Thyroid gland (tissue), 4 donors: ENCODE measurements at places on chromosomes 13 and 19. TPM values are rescaled to one million over a fixed set of nuclear protein-coding genes. Genes with fewer than 3 reads are reported as not detected.

DNA sequence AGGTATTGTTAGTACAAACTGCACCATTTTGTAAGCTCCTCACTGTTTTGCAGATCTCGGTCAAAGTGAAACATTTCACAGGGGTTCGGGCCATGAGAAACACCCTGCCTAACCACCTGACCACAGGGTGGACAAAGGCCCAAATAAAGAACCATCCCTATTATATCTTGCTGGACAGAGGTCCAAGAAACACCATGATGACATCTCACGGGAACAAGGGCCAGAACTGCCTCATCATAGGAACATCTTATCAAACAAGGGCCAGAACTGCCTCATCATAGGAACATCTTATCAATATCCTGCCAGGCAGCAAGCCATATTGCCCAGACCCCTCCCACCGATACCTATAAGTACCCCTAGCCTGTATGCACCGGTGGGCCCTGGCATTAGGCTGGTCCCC is 99.7 kb downstream of the PCDH9 start:
- DNase-seq = no peak
- H3K36me3 ChIP-seq = no peaks in the 10 kb centered on the region
- no peaks in the 10 kb centered on the region for H3K4me1 ChIP-seq
- H3K27me3 ChIP-seq = no peaks in the 10 kb centered on the region

- no peak overlapping the region for H3K4me3 ChIP-seq
- no peak overlapping the region for H3K27ac ChIP-seq
Observed at GRCh38 chr19:16370641-16371391, 46.2 kb downstream of the KLF2 start.

DNA sequence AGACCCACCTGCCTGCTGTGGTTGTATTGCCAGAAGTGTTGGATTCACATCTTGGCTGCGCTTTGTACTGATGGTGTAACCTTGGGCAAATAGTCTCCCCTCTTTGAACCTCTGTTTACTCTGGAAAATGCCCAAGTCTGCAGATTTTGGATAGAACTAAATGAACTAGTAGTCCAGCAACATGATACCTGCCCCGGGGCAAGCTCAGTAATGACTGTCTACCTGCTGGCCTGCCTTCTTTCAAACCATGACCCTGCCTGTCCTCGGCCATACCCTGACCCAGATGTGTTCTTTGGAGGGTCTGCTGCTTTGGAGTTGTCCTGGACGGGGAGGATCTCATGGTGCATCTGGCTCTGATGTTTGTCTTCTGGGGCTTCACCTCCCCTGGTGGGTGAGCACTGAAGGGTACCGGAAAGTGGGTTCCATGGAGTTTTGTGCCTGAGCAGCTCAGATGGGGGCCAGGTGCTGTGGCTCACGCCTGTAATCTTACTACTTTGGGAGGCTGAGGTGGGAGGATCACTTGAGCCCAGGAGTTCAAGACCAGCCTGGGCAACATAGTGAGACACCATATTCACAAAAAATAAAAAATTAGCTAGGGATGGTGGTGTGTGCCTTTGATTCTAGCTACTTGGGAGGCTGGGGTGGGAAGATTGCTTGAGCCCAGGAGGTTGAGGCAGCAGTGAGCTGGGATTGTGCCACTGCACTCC is 59.5 kb downstream of the TNFRSF19 start:
- no peaks in the 10 kb centered on the region for H3K36me3 ChIP-seq
- H3K27me3 ChIP-seq = no peaks in the 10 kb centered on the region
- peaks cover 15% of the 10 kb centered on the region for H3K4me1 ChIP-seq
- no peak overlapping the region for H3K4me3 ChIP-seq
- H3K27ac ChIP-seq = no peak overlapping the region

GRCh38 chr13:51865838-51866237 is 4.1 kb downstream of the CCDC70 start:
- H3K4me3 ChIP-seq = no peak overlapping the region
- no peak overlapping the region for H3K27ac ChIP-seq
- no peak for DNase-seq
- no peaks in the 10 kb centered on the region for H3K36me3 ChIP-seq

DNA sequence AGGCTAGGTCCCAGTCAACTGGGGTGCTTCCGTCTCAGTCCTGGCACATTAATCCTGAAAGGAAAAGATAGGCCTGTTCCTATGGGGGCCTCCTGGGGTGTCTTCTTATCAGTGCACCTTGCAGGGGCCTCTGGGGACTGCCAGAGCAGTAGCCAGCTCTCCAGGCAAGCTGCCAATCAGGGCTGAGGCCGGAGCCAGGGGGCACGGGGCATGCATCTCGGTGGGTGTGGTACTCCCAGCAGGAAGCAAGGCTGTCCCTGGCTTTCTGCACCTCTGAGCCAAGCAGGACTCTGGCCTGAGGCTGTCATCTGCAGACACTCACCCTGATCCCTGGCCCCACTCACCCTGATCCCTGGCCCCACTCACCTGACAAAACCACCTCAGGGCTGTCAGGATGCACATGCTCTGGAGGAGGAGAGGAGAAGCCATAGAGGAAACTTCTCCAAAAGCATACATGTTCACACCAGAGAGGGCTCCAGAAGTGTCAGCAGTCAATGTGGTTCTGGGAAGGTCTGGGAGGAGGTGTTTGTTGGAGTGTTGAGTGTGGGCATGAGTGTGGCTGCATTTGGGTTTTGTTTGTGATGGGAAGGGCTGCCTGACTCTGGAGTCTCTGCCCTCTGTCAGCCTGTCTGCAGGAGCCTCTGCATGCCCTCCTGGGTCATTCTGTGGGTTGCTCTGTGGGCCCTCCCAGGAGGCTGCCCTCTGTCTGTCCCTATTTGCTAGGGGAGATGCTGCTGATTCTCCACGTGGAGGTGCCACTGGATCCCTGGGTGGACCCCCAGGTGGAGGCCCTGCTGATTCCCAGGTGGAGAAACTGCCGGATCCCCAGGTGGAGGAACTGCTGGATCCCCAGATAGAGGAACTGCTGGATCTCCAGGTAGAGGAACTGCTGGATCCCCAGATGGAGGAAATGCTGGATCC is 22.7 kb upstream of the KCTD15 start:
- H3K36me3 ChIP-seq = no peaks in the 10 kb centered on the region
- no peak overlapping the region for H3K4me3 ChIP-seq
- no peaks in the 10 kb centered on the region for H3K27me3 ChIP-seq
- no peak overlapping the region for H3K27ac ChIP-seq
- DNase-seq = no peak

DNA sequence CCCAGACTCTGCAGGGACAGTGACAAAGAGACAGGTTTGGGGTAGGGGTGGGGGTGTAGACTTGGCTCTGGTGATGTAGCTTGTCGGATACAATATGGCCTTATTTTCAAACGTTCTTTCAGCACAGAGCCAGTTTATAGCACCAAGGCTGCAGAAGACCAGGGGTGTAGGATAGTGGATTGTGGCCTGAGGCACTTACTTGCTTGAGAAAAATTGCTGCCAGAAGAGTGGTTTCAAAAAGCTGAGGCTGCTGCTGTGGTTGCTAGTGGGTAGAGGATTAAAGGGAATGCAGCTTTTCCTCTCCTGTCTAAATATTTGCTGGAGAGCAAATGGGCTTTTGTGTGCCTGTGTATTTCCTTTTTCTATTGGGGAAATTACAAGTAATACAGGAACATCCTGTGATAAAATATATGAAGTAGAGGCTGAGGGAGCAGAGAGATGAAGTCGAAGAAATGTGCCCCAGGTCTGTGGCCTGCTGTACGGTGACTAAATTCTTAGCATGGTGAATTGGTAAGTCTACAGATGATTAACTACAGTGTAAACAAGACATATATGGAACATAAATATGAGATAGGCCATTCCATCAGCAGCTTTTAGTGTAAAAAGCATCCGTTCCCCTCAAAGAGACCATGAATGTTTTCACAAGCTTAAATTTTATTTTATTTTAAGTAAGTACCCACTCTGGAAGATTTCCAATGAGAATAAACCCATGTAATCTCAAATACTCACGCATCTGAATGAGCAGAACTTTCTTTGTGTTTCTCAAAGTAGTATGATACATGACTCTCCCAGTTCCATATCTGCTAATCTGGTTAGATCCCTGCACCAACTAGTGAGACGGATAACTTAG is 112.9 kb downstream of the LRCH1 start:
- H3K4me1 ChIP-seq = no peaks in the 10 kb centered on the region
- H3K36me3 ChIP-seq = no peaks in the 10 kb centered on the region
- no peak overlapping the region for H3K4me3 ChIP-seq

GRCh38 chr19:9850235-9850959 is 15.3 kb downstream of the PIN1 start:
- no peak overlapping the region for H3K27ac ChIP-seq
- no peaks in the 10 kb centered on the region for H3K36me3 ChIP-seq
- no peaks in the 10 kb centered on the region for H3K4me1 ChIP-seq

DNA sequence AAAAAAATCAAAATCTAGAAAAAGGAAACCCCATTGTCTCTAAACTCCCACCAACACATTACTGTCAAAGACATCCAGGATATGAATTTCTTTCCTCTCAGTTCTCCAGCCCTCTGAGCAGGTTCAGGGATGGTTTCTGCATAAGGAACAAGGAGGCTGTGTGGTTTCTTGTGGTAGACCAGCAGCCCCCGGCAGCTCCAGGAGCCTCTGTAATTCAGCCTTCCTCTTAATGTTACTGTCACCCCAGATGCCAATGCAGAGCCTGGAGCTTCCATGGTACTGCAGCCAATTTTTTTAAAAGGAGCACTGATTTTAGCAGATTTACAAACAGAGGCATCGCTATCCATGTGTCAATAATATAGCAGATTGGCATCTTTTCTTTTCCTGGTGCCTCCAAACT is 100.6 kb upstream of the FAM216B start:
- no peak for DNase-seq
- no peaks in the 10 kb centered on the region for H3K4me1 ChIP-seq
- no peaks in the 10 kb centered on the region for H3K36me3 ChIP-seq
- H3K27me3 ChIP-seq = no peaks in the 10 kb centered on the region
- no peak overlapping the region for H3K4me3 ChIP-seq

ZNF440 gene
- total RNA-seq = 16.0 TPM

- no peak overlapping the region for H3K4me3 ChIP-seq
- H3K4me1 ChIP-seq = no peaks in the 10 kb centered on the region
- DNase-seq = no peak
- no peak overlapping the region for H3K27ac ChIP-seq
- H3K36me3 ChIP-seq = no peaks in the 10 kb centered on the region
Observed at GRCh38 chr13:34767778-34768177, 174.3 kb upstream of the NBEA start.
